ENCODE measurements at places on chromosomes 2 and 18.

GRCh38 chr2:20188851-20189250, 36.1 kb downstream of the SDC1 start:
- DNase-seq: no peak

DNA sequence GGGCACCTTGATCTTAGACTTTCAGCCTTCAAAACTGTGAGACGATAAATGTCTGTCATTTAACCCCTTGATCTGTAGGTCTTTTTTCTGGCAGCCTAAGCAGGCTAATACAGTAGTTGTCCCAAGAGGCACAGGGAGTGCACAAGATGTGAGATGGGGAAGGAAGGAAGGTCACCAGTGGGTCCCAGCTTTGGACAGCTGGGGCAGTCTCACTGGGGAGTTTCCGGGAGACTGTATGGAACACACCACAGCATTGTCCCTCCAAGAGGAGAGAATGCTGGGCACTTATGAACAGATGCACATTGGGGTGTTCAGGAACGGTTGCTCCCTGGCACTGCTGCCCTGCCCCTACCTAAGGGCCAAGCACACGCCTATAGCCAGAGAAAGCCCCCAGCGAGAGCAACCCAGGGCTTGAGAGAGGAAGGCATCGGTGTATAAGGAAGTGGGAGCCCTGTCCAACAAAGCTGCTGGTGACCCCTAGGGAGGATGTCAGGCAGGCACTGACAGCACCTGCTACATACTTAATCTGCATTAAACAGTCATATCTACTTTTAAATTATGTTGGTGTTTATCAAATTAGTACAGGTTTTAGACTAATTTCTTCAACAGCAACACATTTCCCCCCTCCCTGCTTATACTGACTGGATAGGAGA, 11.6 kb upstream of the NCK2 start:
- no peak for DNase-seq

DNA sequence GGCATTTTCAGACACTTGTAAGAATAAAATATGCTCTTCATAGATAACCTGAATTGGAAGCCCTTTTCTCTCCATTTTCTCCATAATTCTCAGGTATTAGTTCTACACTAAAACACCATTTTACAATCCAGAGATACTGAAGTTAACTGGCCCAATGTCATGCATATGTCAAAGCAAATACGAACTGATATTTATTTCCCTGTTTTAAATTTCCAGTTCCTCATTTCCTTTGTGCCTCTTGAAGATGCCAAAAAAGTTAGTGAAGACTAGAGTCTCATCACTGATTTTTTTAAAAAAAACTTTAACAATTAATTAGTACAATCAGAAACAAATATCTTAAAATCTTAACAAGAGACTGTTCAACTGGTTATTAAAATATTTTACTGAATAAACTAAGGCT, 52.8 kb upstream of the ITGB6 start:
- DNase-seq: no peak

GRCh38 chr2:138090330-138090729, 126.1 kb downstream of the HNMT start:
- DNase-seq: no peak
